A549 treated with CORT108297 at 1 μM for 4 hours (cell line): ENCODE measurements at places on chromosomes 5 and 9. TPM values are rescaled to one million over a fixed set of nuclear protein-coding genes. Genes with fewer than 3 reads are reported as not detected.

Gene SLC45A2
- 0.05 TPM in 1 of 5 replicates, not detected in the others for total RNA-seq

Gene MZB1
- total RNA-seq = 0.09 to 0.47 TPM (median 0.16 TPM) in 3 of 5 replicates, not detected in the others

Gene SREK1
- total RNA-seq = 25.6 to 35.3 TPM (median 33.0 TPM) in 5 replicates

Gene IRX2
- total RNA-seq = 1.1 to 1.8 TPM (median 1.6 TPM) in 5 replicates

Gene SPINK5
- not detected in 5 replicates for total RNA-seq

Gene KIF2A
- total RNA-seq = 27.8 to 47.9 TPM (median 34.6 TPM) in 5 replicates

Gene ARID3C
- total RNA-seq = 0.15 to 0.25 TPM (median 0.24 TPM) in 4 of 5 replicates, not detected in the other
